Lung microvascular endothelial cell (primary cell): ENCODE measurements at places on chromosomes 2 and 18. TPM values are rescaled to one million over a fixed set of nuclear protein-coding genes. Genes with fewer than 3 reads are reported as not detected.

DNA sequence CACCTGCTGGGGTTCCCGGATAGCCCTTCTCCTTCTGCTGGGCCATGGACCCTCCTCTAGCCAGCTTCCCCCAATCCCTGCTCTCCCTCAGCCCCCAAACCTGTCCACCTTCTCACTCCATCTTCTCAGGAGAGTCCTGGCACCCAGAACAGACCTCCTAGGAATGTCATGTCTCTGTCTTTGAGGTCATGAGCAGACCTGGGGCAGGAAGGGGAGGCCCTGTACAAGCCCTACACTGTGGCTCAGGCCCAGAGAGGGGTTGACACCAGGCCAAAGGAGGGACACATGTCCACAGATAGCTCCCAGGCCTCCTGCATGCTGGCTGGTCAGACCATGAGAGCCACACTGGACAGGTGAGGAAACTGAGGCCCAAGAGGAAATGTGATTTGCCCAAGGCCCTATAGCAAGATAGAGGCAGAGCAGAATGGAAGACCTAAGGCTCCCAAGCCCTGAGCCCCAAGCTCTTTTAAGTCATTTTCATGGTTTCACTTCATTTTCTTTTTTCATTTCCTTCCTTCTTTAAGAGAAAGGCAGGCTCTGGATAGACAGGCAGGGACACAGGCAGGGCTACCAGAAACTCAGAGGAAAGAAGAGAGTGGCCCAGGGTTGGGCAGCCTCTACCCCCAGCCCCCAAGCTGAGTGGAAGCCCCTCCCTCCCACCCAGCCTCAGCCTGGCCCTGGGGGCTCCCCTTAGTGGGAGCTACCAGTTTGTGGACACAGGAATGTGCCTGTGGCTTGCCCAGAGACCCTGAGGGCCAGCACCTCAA, 159.7 kb downstream of the SMAD7 start:
- peak; percentile 36 for DNase-seq

GRCh38 chr18:57095884-57096283, 51.0 kb upstream of the BOD1L2 start:
- no peak for DNase-seq

DNA sequence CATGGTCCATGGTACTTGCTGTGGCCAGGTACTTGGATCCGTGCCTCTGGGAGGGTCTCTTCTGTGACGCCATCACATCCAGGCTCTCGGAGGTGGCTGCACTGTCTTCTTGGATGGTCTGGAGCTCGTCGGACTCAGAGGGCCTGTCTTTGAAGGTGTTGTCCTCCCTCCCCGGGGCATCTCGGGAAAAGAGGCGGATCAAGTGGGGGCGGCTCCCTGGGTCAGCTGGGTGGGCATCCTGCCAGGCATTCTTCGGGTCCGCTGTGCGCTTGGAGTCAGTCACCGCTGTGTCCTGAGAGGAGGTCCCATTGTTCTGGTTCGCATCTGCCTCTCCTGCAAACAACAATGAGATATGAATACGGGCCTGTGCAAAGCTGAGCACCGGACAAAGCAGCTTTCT, 115.6 kb downstream of the MBP start:
- no peak for DNase-seq

DNA sequence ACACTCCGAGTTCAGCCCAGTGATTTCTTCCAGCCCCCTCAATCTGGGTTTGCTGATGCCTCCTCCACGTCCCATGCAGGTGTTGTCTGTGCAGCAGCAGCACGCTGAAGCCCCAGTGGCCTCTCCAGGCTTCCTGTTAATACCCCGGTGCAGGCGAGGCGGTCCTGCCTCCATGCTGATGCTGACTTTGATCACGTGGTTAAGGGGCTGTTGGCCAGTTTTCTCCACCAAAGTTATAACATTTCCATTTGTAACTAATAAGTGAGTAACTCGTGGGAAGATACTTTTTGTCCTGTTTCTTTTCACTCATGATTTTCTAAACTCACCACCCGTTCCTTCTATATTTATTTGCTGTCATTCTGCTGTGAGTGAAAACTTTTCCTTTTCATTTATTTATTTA, 42.5 kb upstream of the TMEM18 start:
- DNase-seq = no peak

- DNase-seq = no peak
These were observed 338.8 kb downstream of the CYRIA start for GRCh38 chr2:16326711-16327300.

Gene DSEL
- total RNA-seq = 5.7 and 7.3 TPM in 2 replicates
